ENCODE measurements at places on chromosomes 7 and 10.
A peak's percentile ranks its signal among the peaks of the same experiment; 100 is the strongest.

GRCh38 chr10:49612513-49613164 lies 1.2 kb upstream of the CHAT start:
- DNase-seq: no peak

DNA sequence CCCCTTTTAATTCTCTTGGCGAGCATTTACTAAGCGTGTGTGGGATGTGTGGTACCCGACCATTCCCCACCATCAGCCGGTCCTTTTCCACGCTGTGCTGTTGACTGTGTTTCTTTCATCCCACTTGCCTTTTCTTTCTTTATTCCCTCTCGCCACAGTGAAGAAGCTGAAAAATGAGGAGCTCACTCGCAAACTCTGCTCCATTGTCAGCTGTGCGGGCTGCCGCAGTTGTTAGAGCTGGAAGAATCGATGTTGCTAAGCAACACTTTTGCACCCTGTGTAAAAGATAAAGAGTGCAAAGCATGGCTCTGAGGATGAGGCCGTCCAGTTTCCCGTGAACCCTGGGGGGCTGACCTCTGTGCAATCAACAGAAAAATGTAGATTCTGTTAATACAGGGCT lies 203.1 kb upstream of the NEBL start:
- no peak for DNase-seq

DNA sequence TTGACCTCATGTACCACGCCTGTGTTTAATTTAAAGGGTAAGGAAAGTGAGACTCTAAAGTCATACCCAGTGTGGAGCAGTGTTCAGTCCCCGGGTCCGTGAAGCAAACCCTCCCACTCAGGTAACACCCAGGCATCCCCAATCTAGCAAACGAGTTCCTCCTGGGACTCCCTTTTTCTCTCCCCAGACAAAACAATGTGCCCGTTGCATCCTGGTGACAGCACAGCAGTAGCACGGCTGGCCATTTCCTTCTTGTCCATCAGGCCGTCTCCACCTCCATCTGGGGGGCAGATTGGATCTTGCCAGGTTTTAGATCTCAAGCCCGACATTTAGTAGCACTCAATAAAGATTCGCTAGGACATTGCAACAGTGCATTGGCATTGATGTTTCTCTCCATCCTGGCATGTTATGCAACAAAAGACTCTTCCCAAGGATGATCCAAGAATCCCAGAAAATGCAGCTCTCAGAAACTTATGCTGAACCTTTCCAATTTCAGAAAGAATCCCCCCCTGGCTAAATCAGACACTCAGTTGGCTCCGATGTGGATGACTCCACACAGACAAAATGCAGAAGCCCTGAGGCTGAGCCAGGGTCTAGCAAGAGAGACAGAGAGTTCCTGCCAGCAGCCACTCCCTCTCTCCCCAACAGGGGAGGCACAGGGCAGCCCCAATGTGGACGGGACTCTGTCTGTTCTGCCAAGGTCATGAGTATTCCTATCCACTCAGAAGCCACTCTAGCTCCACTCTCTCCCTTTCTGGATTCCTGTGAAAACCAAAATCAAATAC lies 274.5 kb upstream of the MGMT start:
- no peak for DNase-seq

DNA sequence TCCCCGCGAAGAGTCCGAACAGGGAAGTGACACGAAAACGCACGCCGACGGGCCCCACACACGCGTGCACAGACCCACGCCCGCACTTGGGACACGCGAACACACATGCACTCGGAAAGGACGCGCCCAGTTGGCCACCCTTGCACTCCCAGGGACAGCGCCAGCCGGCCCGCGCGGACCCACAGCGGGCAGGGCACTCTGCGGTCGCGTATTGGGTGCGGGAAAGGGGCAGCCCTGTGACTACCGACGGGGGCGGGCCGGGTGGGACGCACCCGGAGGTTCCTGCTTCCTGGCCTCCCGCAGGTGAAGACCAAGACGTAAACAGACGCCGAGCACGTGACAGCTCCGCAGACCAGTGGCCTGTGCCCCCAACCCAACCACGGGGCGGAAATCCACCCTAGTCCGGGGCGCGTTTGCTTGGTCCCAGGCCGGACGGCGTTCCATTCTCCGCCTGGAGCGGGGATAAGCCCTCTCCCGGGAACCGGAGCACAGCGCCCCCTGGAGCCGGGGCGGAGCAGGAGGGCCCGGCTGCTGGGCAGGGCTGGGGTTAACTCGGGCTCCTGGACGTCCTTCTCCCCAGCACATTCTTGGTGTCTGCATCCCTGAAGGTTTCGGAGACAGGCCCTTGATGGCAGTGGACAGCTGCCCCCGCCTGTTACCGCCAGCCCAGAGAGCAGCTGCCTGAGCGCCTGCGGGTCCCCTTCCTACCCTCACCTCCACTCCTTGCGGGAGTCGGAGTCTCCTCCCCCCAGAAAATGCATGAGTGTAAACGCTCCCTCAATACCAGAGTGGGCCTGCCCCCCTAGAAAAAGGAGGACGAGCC lies 2.0 kb upstream of the LZTS2 start:
- DNase-seq: peak; percentile 65

GRCh38 chr10:132104062-132104461 lies 38.3 kb downstream of the JAKMIP3 start:
- no peak for DNase-seq

DNA sequence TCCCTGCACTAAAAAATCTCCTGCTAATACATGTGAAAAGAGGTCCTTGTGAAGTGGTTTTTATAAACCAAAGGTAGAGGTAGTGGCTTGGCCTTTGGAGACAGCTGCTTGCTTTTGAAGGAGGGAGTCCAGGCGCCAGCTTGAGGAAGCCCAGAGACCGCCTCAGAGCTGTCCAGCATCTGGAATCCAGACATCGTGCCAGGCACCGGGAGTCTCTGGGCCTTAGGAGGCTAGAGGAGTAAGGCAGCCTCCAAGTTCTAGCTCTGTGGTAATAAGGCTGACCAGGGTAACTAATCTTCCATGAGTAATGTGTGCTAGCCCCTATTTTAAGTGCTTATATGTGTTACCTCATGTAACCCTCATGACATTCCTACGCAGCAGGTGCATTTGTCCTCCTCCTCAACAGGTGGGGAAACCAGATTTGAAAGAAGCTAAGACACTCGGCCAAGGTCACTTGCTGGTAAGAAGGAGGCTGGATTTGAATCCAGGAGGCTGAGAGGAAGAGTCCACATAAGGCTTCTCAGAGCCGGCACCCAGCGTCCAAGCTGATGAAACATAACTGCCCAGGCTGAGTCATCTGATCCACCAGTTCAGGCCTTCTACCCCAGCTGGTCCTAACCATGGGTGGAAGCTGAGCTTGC lies 26.1 kb downstream of the PRLHR start:
- no peak for DNase-seq

- no peak for DNase-seq
Observed at GRCh38 chr7:2644562-2645273, 12.9 kb downstream of the TTYH3 start.

DNA sequence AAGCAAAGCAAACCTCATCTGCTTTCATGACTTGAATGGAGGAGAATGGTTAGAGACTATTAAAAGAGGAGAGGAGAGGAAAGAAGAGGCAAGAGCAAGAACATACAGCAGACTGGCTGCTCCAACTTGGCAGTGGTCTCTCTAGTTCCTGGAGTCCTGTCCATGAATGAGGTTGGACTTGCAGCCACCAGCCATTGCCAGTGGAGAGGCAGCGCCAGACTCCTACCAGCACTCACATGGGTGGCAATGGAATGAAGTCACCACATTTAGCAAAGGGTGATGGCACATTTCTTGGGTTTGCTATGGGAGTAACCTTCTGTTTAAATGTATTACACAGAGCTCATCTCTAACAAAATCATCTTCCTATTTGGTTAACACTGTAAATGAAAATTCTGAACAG lies 257.8 kb upstream of the IMMP2L start:
- no peak for DNase-seq

GRCh38 chr7:36277249-36277542 lies 112.5 kb upstream of the ANLN start:
- no peak for DNase-seq

- DNase-seq: no peak
Observed at GRCh38 chr10:22466763-22467334, 121.6 kb downstream of the SPAG6 start.

DNA sequence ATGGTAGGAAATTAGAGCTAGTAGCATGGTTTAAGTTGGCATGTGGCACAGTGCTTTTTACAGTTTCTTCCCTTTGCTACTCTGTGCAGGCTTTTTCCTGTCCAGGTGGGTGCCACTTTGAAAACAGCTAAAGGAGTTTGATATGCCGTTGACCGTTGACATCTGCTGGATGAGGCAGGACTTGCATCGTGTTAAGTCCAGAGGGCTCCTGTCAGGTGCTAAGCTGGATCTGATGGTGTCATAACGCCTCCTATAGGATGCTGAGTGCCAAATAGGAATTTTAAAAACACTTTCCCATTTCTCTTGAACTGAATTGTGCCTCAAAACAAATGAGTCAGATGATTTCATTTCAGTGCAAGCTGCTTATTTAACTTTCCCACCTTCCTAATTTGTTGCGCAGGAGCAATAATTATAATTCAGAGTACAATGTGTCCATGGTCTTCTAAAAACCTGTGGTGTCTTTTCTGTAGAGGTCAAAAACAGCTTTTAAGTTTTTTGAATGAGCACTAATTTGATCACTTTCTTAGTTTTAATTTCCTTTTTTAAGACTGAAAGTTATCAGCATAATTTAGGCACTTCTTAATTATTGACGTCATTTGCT lies 178.3 kb downstream of the CDCA7L start:
- DNase-seq: no peak

- DNase-seq: no peak
Observed at GRCh38 chr10:70807556-70807955, 8.2 kb upstream of the SGPL1 start.

GRCh38 chr7:155880721-155881120 lies 68.5 kb upstream of the SHH start:
- DNase-seq: no peak

GRCh38 chr7:52447581-52448180 lies 587.8 kb upstream of the POM121L12 start:
- DNase-seq: no peak

- DNase-seq: no peak
Observed at GRCh38 chr7:105980645-105981396, 17.8 kb downstream of the CDHR3 start.

DNA sequence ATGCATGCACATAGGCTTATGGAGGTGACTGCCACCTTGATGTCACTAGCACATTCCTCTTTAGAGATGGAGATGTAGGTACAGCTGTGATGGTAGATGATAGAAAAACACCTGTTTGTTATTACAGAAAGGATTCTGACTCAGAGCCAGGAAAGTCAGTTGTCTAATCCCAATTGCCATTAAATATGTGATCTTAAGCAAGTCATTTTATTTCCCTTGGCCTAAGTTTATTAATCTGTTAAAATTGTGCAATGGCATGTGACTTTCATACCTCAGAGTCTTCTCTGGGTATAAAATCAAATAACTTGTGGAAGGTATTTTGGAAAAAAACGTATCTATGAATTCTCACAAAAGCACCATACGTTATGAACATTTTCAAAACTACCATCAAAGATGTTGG lies 123.9 kb upstream of the BET1 start:
- DNase-seq: no peak

GRCh38 chr10:7457478-7458316 lies 46.9 kb upstream of the SFMBT2 start:
- DNase-seq: no peak

DNA sequence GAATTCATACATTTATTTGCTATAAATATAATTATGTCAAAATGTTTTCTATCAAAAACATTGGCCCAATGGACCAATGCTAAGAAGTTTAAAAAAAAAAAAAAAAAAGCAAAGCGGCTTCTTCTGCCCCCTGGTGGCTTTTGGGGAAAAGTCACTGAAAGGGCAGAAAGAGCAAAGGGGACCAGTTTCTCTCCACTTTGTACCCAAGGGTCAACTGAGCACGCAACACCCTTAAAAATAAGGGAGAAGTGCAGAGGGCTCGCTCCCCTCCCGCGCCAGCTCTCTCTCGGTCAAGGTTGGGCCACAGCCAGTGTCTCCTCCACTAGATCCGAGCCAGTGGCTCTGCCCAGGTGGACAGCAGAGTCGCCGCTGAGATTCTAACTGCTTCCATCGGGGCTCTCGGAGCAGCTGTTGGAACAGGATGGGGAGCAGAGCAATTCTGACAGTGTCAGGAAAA lies 136.4 kb upstream of the FGFR2 start:
- no peak for DNase-seq

GRCh38 chr10:102769375-102770107 lies 25.8 kb downstream of the WBP1L start:
- DNase-seq: no peak

DNA sequence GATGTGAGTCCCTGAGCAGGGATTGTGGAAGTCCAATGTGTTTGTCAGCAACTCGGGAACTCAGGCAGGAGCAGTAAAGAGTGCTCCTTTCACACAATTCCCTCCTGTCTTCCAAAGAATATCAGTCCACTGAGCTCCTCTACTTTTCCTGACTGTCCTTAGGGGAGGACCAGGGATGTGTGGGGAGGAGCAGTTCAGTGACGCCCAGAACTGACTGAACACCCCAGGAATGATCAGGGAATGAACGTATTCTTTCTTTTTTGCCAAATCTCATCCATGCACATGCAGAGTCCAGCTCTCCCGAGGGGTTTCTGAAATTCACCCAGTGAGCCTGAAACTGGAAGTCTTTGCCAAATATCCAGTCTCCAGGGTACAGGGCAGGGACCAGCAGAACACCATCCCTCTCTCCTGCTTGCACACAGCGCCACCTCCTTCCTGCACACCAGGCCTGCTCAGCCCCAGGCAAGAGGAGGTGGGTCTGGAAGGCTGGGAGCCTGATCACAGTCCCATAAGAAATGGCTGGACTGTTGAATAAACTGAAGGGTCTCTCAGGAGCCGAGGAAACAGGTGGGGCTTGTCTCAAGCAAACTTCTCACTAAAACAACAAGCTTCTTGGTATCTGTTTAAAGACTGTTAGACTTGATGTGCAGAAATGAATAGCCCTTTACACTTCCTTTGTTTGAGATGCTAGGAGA lies 294.7 kb downstream of the C7orf25 start:
- DNase-seq: no peak

GRCh38 chr7:19701471-19701870 lies 7.4 kb downstream of the POLR1F start:
- DNase-seq: no peak

DNA sequence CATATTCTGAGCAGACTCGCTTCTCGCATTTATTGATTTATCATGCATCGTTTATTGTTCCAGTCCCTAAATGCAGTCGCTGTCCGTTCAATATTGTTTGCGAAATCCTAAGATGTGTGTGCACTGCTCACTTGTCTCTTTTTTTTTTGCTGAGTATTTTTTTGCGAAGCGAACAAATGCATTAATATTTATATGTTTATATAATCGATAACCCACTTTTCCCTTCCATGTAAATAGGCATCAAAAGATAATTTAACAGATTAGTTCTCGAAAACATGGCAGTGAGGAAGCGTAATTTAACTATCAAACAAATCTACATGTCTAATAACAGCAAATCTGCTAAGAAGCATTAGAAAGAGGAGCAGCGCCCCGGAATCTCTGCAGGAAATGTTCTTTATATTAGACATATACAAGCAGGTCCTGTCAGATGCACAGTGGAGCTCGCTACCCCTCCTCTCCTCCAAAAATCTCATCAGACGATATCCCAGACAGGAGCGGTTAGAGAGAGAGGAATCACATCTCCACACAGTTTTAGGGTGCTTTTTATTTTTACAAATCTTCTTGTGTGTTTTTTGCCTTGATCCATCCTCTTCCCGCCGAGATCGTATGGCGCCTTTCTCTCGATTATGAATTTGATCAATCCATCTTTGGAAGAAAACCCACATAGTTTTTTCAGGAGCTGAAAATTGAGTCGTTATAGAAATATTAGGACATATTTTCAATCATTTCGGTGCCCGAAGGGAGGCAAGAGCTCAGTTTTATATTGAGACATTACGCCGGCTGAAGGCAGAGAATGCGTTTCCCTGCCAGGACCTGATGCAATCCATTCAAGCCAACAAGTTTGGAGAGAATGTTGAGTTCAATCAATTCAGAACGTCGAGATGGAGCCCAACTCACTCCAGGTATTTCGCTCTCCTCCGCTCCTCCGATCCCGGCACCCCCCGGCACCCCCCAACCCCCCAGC lies at the start of gene ARID5B:
TSS of gene ARID5B (plus strand) at position 871 of the 964 bp plus-strand sequence. CDS start at position 882, 11 bp downstream.
- peak; percentile 52 for DNase-seq
